ENCODE measurements at places on chromosomes 5 and 9.

GRCh38 chr5:90359073-90359920, 50.3 kb downstream of the CETN3 start:
- DNase-seq: no peak

- DNase-seq: no peak
These were observed 22.6 kb downstream of the CENPH start for GRCh38 chr5:69212022-69212421.

DNA sequence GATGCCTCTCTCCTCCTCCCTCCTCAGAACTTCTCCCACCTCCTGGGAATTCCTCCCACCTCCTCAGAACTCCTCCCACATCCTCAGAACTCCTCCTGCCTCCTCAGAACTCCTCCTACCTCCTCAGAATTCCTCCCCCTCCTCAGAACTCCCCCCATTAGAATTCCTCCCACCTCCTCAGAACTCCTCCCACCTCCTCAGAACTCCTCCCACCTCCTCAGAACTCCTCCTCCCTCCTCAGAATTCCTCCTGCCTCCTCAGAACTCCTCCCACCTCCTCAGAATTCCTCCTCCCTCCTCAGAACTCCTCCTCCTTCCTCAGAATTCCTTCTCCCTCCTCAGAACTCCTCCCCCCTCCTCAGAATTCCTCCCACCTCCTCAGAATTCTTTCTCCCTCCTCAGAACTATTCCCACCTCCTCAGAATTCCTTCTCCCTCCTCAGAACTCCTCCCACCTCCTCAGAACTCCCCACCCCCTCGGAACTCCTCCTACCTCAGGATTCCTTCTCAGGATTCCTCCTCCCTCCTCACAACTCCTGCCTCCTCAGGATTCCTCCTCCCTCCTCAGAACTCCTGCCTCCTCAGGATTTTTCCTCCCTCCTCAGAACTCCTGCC, 23.9 kb downstream of the SLC46A2 start:
- no peak for DNase-seq

DNA sequence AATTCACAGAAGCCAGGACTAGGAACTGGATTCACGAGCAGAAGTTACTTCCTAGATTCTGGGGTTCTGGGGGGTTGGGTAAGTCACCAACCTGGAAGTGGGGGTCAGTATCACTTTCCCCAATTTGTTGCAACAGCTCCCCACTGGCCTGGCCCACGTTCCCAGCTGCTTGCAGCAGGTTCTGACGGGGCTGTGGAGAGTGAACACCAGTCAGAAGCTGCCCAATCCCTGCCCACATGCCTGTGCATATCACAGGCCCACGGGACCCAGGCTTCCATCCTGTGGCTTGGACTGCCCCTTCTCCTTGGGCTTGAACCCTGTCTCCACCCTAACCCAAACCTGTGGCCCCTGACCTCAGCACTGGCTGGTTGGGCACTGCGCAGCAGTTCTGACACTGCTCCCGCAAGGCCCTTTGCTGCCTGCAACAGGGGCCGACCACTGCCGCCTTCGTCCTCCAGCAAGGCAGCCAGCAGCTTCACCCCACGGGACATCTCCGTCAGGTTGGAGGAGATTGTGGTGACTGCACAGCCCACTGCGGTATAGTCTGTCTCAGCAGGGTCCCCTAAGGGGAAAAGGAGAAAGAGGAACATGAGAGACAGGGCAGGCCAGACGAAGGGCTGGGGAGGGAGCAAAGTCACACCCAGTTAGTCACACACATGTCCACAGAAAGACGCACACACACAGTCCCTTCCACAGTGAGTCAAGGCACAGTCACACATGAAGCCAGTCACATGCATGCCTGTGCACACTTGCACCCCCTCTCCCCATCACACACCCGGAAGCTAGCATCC, 13.1 kb downstream of the TLN1 start:
- no peak for DNase-seq

GRCh38 chr5:168920019-168920810, 341.0 kb upstream of the PANK3 start:
- DNase-seq: no peak

DNA sequence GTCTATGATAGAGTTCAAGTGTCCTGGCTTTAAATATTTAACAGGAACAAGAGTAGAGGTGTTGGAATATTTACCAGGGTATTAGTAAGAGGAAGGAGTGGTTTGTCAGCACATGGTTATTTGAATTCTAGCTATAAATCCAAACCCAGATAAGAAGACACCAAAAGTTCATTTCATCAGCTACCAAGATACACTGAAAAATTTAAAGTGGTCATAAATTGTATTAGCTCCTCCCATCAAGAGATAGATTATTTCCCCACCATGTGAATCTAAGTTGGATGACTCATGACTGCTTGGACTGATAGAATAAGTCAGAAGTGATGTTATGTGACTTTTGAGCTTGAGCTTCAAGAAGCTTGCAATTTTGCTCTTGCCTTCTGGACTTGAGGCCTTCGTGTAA, 72.1 kb upstream of the GRAMD2B start:
- DNase-seq: no peak

DNA sequence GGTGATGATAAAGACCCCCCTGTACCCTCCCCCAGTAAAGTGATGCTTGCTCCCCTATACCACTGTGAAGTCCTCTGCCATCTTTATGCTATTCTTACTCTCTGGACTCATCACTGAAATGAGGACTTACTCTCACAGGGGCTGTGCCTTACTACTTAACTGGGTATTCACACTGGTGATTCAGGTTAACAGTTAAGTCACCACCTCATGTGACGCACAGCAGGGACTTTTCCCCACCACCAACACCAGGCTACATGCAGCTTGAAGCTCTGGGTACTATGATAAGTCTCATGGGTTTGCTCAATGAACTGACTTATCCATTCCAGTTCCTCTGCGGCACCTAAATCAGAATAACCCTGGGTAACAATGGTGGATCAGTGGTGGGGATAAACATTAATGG, 163.7 kb downstream of the ELAVL2 start:
- DNase-seq: no peak

GRCh38 chr9:35776018-35776417, 15.4 kb upstream of the NPR2 start:
- DNase-seq: peak; percentile 53

GRCh38 chr9:21031091-21031807, at the start of gene HACD4:
Gene HACD4, minus strand, starts transcription at chr9:21031640. Its CDS starts 50 bp downstream, at chr9:21031590.
- DNase-seq: no peak

GRCh38 chr5:143181173-143181572, 222.3 kb downstream of the NR3C1 start:
- DNase-seq: no peak

DNA sequence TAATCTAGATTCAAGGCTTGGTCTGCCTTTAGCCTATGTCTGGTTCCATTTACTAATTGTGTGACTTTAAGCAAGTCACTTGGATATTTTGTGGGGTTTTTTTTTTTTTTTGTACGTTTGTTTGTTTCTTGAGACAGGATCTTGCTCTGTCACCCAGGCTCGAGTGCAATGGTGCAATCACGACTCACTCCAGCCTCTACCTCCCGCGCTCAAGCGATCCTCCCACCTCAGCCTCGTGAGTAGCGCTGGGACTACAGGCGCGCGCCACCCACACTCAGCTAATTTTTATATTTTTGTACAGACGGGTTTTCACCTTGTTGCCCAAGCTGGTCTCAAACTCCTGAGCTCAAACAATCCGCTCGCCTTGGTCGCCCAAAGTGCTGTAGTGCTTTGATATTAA, 1.1 kb upstream of the PFDN1 start:
- DNase-seq: no peak

- DNase-seq: no peak
These were observed 154.8 kb upstream of the TBC1D2 start for GRCh38 chr9:98410185-98410697.

GRCh38 chr9:116774421-116775180, 87.5 kb downstream of the TRIM32 start:
- DNase-seq: no peak

GRCh38 chr5:66848749-66849641, 252.8 kb downstream of the MAST4 start:
- no peak for DNase-seq

DNA sequence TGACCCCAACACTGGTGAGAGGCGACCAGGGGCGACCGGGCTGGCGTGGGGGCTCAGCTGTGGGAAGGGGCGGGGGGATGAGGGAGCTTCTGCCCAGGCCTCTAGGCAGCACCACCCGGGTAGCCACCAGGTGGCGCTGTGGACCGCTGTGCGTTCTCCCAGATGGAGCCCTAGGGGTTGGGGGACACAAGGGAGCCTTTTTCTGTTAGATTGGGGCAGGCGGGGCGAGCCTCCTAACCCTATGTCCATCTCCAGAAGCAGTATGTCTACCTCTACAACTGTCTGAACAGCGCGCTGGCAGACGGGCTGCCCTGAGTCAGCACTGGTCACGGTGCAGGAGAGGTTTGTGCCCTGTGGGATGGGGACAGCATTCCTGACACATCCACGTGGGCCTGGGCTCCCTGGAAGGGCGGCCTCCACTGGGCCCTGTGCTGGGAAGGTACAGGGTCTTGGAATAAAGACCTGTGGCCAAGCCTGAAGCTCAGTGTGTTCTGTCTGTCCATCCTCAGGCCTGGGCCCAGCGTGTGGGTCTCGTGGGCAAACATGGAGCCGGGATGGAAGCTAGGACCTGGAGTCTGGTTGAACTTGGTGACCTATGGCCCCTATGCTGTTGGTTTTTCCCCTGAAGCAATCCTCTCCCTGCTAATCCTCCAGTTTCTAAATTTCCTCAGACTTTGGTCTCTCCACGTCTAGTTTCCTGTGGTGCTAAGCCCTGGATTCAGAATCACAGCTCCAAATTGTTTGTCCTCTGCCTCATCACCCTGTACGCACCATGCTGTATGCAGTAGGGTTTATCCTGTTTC, 23.1 kb upstream of the SPTLC1 start:
- no peak for DNase-seq

DNA sequence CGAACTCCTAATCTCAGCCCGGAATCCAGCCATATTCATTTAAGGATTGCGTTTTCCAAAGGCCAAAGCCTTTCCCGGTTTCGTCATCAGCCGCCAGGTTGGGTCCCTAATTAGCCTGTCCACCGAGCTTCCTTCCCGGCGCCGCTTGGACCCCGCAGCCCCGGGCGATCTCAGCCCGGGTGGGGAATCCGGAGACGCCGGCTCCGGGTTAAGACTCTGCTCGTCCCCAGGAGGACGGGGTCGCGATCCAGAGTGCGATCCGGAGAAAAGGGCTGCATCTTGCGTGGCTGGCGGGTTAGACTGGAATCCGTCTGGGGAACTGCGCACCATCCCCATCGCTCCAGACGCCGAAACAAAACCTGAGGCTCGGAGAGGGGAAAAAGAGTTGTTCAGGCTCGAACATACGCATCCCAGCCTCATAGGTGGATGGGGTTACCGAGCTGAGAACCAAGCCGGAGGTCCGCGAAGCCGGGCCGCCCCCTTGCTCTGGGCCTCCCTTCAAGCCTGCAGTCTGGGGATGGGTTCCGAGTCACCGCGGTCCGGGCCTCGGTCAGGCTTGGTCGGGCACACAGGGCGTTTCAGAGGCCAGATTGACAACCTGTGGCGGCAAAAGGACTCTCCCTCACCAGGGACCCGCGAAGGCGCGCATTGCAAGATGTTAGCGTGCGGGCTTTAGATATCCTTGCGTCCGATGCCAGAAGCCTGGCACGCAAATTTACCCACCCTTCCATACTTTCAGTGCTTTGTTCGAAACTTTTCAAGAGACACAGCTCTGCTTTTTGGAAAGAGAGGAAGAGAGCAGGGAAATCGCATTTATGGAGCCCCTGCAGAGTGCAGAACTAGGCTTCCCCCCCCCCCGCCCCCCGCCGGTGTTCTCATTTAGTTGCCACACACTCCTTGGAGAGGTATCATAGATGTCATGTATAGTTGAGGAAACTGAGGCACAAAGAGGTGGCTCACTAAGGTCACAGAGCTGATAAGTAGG, 7.9 kb downstream of the MSX2 start:
- DNase-seq: no peak

DNA sequence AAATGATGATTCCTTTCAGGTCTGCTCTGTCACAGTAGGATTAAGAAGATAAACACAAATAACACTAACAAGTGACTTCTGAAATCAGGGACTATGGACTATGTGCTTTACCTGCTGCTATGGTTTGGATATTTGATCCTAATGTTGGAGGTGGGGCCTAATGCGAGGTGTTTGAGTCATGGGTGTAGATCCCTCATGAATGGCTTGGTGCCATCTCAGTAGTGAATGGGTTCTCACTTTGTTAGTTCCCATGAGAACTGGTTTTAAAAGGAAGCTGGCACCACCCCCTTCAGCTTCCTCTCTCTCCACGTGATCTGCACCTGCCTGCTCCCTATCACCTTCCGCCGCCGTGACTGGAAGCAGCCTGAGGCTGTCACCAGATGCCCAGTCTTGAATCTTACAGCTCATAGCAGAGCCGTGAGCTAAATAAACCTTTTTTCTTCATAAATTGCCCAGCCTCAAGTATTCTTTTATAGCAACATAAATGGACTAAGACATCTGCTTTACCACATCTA, 3.3 kb downstream of the PPIC start:
- DNase-seq: no peak

- DNase-seq: no peak
These were observed 21.5 kb downstream of the SECISBP2 start for GRCh38 chr9:89339807-89340206.

DNA sequence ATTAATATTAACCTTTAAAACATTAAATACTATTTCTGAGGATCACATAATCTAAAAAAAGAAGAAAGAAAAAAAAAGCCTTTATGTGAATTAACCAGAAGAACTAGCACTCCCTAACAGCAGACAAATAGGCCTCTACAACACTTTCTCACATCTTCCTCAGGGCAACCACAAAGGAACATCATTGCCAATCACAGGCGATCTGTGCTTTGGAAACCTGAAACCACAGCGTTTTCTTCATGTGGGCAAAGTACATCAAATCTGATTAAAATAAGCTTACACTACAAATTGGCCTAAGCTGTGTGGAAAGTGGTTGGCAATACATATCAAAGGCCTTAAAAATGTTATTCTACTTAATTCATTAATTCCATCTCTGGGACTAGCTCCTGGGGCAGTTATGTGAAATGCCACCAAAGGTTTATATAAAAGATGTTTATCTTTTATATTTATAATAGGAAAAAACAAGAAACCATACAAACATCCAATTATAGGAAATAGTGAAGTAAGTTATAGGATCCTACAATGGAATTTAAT, 184.8 kb upstream of the TBCA start:
- no peak for DNase-seq

DNA sequence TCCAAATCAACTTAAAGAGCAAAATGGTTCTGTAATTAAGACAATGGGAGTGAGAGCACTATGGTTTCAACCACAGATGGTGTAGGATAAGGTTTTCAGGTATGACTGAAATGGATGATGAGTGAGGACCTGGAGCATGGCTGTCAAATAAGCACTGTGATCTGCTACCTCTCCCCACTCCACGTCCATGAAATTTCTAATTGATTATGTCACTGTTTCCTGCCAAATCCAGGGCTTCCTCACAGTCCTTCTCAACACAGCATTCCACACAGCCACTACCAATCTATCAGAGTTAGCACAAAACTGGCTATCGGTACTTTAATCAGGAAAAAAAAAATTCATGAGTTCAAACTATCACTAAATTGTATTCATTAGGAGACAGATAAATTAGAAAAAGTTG, 420.4 kb upstream of the WWC1 start:
- DNase-seq: no peak

Measured in NCI-H2081 treated with DMSO at 0.1 percent for 48 hours (cell line).